H54 (cell line): ENCODE measurements at places on chromosomes 5 and 9.

DNA sequence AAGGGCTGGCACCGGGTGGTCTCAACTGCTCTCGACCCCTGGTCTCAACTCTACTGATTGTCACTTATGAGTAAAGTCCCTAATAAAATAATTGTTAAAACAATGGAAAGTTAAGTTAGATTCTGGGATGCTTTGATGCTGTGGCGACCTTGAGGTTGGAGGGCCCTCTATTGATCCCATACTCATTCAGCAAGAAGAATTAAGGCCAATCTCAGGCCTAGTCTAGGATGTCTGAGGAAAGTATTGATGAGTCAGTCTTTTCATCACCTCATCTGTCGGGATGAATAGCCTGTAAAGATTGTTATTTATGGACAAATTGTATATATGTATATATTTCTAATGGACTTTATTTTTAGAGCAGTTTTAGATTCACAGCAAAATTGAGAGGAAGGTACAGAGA, 50.8 kb downstream of the WDR36 start:
- DNase-seq, result no peak

GRCh38 chr5:29262339-29263123, 1931.0 kb upstream of the CDH6 start:
- no peak for DNase-seq

GRCh38 chr5:85293145-85293785, 908.6 kb upstream of the EDIL3 start:
- peak; percentile 9 for DNase-seq

- no peak for DNase-seq
These were observed 255.7 kb downstream of the HCN1 start for GRCh38 chr5:45440466-45440865.

DNA sequence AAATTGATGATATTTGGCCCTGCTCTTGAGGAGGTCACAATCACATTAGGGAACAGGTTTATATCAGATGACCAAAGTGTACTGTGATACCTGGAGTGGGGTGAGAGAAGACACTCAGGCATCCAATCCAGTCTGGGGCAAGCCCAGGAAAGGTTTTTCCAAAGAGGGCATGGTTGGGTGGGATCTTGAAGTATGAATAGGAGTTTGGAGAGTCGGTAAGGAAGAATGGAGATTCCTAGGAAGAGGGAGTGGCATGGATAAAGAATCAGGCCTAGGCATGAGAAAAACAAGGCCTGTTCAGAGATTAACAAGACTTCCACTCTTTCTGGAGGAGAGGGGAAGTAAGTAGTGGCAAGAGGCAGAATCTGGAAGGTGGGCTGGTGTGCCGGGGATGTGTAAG, 91.1 kb downstream of the MVB12B start:
- DNase-seq, result no peak

- no peak for DNase-seq
These were observed 248.5 kb upstream of the TUT7 start for GRCh38 chr9:86602715-86603114.

GRCh38 chr9:73579823-73580222, 428.2 kb downstream of the ANXA1 start:
- no peak for DNase-seq

DNA sequence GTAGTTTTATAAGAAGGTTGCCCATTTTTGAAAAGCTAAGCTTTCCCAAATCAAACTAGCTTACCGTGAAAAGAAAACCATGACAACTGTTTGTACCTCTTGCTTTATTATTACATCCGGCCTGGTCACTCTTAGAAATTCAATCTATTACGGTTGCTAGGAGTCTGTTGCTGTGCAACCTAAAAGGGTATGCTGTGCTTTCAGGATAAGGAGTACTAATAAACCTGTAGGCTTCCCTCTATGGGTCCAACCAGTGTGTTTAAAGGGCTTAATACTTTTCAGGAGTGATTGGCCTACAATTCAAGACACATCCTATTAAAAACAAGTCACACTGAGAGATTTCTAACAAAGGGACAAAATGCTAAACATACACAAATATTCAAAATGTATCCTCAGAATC, 27.1 kb downstream of the RFX3 start:
- DNase-seq, result no peak

GRCh38 chr5:137627293-137627692, 108.6 kb downstream of the KLHL3 start:
- no peak for DNase-seq

DNA sequence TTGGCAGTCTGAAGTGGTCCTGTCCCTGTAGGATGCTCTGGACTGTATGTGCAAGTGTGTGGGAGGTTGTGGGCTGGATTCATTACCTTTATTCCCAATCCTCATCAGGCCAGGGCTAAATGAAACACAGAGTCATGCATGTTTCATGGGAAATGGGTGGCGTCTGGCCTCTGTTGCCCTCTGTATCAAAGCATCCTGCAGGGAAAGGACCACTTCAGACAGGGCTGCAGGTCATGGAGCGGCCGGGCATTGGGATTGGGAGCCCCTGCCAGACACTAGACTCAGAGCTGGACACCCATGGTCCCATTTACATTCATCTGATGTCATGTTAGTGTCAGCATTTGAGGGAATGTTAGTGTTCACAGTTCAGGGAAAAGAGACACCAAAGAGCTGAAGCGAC, 53.8 kb downstream of the UBE2QL1 start:
- DNase-seq, result no peak

DNA sequence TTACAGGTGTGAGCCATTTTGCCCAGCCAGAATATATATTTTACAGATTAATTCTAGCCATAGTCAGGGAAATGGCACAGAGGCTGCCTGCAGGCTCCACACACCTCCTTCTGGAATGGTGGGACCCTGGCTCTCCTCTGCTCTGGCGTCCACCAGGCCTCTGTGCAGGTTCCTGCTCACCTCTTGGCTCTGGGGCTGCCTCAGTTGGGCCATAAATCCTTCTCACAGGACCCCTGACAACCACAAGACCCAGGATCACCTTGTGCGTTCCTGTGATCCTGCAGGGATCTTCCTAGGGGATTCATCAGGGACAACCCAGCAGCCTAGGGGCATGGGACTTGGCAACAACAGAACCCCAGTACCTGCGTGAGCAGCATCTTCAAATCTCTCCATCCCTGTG, 93.0 kb upstream of the FSTL4 start:
- DNase-seq, result no peak

GRCh38 chr5:110257971-110258370, 468.5 kb downstream of the TMEM232 start:
- DNase-seq, result no peak

GRCh38 chr9:136509549-136509948, 26.7 kb upstream of the SEC16A start:
- DNase-seq, result no peak

- DNase-seq, result no peak
These were observed 150.9 kb downstream of the OSTF1 start for GRCh38 chr9:75239176-75239575.

GRCh38 chr5:122315521-122315920, 3.5 kb downstream of the SNCAIP start:
- no peak for DNase-seq

DNA sequence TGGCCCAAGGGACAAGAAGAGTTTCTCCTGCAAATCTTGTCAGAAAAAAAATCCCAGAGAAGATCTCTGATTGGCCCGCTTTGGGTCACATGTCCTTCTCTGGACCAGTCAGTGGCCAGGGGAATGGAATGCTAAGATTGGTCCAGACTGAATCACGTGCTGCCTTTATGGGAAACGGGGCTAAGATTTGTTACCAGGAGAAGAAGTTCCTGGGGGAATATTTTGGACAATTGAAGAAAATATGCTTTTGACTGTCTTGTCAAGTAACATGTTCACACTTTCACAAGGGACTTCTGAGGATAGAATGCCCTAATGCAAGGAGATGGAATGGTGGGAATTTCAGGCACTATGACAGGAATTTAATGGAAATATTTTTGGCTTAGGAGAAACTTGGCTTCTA, 74.1 kb upstream of the SH3PXD2B start:
- DNase-seq, result no peak

DNA sequence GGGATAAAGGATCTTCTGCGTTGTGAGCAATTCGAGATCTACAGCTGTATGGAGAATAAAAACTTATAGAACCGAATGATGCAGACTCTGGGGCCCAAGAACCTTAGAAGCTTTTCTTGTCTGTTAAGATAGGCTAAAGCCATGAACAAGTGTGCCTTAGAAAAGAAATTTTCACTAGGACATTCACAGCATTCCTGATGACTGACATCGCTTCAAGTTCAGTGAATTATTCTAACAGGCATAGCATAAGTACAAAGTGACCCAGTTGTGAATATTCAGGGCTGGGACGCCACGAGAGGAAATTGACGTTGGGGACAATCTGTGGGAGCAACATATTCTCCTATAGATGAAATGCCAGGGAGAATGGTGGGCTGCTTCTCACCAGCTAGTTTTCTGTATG, 32.0 kb upstream of the PANK3 start:
- DNase-seq, result no peak

- peak; percentile 44 for DNase-seq
These were observed at the start of gene TPM2 for GRCh38 chr9:35689542-35690293. TSS of gene TPM2 (minus strand) at chr9:35689925. CDS start at chr9:35689817, 108 bp downstream.

DNA sequence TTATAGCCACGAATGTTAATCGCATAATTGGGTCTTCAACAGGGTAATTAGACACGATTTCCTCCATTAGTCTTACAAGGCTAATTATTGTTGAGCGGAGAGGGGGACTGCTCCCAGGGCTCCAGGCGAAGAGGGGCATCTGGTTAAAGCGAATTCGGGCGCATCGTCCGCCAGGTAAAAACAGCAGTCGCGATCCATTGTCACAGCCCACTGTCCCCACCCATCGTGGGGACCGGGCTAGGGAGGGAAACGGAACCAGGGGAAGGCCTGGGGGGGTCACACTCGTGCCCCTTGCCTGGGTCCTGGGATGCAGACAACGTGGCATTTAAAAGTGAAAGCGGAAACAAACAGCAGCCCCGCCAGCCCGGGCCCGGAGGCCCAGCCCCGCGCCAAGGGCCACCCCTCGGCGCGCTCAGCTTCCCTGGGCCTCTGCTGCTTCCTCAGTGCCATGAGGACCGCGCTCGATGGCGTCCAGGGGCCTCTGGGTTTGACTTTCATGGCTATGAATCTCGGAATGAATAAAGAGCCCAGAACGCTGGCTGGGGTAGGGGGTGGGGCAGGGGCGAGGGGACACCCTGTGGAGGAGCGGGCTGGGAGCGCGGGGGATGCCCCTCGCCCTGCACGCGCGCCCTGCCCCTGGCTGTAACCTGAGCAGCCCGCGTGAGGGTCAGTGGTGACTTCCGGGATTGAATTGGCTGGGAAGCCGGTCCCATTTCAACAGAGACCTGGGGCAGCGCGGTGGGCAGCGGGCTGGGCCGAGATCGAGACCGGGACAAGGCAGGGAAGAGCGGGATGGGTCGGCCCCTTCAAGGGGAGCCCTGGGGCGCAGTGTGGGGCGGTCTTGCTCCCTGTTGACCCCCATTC, 99.9 kb downstream of the GTF3C4 start:
- DNase-seq, result peak; percentile 36

DNA sequence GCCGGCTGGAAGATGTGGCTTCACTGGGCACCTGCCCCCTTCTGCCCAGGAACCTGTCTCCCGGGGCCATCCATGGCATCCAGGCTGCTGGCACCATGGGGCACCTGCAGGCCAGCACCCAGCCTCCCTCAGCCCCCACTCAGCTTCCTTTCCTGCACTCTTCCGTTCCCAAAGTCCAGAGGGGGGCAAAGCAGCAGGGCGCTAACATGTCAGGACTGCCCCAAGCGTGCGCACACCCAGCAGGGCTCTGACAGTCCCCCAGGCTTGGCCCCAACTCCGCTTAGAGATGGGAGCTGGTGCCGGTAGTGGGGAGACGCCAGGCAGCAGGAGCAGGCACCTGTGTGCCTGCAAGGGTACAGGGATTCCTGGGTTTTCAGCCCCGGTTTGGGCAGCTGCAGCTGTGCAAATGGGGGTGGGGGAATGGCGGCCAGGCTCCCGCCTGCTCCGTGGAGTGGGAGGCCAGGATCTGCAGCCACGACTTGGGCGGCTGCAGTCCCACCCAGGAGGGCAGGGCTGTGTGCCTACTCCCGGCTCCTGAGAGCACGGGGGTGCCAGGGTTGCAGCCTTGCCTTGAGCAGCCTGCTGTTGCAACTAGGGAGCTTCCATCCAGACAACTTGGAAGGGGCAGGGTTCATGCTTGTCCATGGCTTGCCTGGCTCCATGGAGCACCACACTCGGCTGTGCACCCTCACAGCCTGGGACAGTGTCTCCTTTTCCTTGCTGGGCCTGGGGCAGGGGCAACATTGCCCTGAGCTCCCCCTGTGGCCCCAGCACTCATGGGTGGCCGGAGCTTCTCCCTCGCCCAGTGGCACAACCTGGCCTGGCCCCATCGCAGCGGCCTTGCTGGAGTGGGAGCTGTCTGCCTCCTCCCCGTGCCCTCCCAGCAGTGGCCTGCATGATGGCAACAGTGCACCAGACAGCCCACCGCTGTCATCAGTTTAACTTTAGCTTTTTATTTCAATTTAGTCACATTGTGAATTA, 561.1 kb downstream of the MTRR start:
- DNase-seq, result no peak

DNA sequence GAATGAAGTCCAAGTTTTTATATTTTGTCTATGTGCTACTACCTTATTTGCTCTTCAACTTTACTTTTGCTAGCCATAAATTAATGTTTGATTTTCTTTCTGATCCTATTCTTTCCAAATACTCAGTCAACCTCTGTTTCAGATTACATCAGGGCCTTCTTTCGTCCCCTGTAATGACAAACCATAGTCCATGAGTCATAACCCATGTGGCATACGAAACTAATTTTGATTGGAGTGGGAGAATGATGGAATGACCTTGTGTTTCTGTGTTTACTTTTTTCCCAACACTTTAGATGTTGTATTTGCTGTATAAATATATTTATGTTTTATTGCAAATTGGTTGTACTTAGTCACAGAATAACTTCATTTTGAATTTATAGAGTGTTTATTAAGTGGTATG, 1043.1 kb downstream of the DTWD2 start:
- DNase-seq, result no peak

GRCh38 chr5:95808686-95809413, 13.7 kb downstream of the GLRX start:
- no peak for DNase-seq

DNA sequence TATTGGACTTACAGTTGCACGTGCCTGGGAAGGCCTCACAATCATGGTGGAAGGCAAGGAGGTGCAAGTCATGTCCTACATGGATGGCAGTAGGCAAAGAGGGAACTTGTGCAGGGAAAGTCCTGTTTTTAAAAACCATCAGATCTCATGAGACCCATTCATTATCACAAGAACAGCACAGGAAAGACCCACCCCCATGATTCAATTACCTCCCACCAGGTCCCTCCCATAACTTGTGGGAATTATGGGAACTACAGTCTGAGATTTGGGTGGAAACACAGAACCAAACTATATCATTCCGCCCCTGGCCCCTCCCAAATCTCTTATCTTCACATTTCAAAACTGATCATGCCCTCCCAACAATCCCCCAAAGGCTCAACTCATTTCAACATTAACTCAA, 75.6 kb downstream of the ZFAND5 start:
- DNase-seq, result no peak
